ENCODE measurements at places on chromosomes 12 and 14. TPM values are rescaled to one million over a fixed set of nuclear protein-coding genes. Genes with fewer than 3 reads are reported as not detected.

GRCh38 chr14:36522347-36522971, 2.4 kb upstream of the NKX2-1 start:
- peaks cover 7% of the 10 kb centered on the region for H3K4me1 ChIP-seq
- no peak overlapping the region for H3K27ac ChIP-seq
- H3K36me3 ChIP-seq: no peaks in the 10 kb centered on the region
- H3K4me3 ChIP-seq: no peak overlapping the region
- DNase-seq: no peak
- peaks cover 53% of the 10 kb centered on the region for H3K27me3 ChIP-seq

DNA sequence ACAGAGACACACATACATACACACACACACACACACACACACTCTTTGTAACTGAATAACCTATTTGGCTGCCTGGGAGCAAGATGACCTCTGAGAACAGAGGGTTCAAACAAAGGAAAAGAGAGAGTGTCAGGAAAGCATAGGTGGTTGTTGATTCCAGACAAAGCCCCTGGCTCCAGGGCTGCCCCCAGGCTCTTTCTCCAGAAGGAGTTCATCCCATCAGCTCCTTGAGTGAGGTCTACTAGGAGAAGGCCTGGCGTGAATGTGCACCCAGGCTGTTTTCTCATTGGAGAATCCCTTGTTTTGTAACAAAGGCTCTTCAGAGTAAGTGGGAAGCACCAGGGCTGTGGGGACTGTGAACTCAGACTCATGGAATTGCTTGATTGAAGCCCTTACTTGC, 151.9 kb downstream of the EMP1 start:
- no peak for DNase-seq
- no peak overlapping the region for H3K27ac ChIP-seq
- H3K4me1 ChIP-seq: no peaks in the 10 kb centered on the region
- H3K4me3 ChIP-seq: no peak overlapping the region

DNA sequence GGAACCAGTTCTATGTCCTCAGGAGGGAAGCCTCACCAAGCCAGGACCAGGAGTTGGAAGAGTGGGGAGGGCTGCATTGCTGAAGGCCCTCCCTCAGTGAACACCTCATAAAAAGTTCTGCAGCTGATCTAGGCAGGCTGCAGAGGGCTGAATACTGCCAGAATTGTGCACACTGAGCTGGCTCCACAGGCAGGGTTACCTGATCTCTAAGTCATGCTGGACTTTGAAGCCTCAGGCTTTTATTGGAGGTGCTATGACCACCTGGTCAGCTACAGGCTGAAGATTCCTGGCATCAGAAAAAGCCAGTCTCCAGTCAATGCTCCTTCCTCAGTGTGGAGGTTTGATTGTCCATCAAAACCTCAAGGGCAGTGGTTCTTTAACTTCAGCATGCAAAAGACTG, 39.7 kb downstream of the FOS start:
- H3K36me3 ChIP-seq: no peaks in the 10 kb centered on the region
- no peak overlapping the region for H3K27ac ChIP-seq
- H3K4me1 ChIP-seq: no peaks in the 10 kb centered on the region
- no peak for DNase-seq

- no peak overlapping the region for H3K27ac ChIP-seq
- no peak overlapping the region for H3K4me3 ChIP-seq
- no peaks in the 10 kb centered on the region for H3K27me3 ChIP-seq
- no peak for DNase-seq
- H3K36me3 ChIP-seq: no peaks in the 10 kb centered on the region
- no peaks in the 10 kb centered on the region for H3K4me1 ChIP-seq
Measured at GRCh38 chr12:66514581-66514980, 164.3 kb downstream of the GRIP1 start.

DNA sequence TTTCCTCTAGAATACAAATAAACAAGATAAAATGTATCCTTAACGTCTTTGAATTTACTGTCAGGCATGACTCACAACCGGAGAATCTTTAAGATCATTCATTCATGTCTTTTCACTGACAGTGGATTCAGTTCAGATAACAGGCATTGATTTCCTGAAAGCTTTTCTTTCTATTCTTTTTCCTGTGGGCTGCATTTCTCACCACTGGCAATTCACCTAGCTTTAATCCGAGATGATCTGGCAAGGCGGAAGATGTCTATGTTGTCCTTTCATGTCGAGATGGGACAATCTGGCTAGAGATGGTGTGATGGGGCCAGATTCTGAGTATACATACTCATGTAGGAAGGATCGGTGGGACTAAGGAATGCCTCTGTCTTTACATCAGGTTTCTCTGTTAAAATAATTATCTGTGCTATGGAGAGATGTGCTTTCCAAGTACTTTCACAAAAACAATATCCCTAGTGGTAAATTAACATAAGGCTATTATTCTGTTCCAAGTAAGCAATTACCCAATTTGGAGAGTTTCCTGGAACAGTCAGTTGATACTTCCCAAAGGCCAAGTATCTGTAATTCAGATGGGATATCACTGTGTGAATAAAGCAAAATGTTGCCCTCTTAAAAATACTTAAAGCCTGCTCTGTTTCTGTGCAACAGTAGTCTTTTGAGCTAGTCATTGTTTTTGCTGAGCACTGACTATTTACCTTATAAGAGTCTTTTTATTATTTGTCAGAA, 17.8 kb downstream of the ACSS3 start:
- no peaks in the 10 kb centered on the region for H3K4me1 ChIP-seq
- no peak overlapping the region for H3K27ac ChIP-seq
- no peaks in the 10 kb centered on the region for H3K36me3 ChIP-seq
- no peaks in the 10 kb centered on the region for H3K27me3 ChIP-seq

GRCh38 chr14:101665478-101666078, 95.9 kb upstream of the PPP2R5C start:
- H3K27me3 ChIP-seq: peaks cover 28% of the 10 kb centered on the region
- no peak overlapping the region for H3K27ac ChIP-seq
- H3K4me1 ChIP-seq: no peaks in the 10 kb centered on the region
- H3K36me3 ChIP-seq: peaks cover 6% of the 10 kb centered on the region

DNA sequence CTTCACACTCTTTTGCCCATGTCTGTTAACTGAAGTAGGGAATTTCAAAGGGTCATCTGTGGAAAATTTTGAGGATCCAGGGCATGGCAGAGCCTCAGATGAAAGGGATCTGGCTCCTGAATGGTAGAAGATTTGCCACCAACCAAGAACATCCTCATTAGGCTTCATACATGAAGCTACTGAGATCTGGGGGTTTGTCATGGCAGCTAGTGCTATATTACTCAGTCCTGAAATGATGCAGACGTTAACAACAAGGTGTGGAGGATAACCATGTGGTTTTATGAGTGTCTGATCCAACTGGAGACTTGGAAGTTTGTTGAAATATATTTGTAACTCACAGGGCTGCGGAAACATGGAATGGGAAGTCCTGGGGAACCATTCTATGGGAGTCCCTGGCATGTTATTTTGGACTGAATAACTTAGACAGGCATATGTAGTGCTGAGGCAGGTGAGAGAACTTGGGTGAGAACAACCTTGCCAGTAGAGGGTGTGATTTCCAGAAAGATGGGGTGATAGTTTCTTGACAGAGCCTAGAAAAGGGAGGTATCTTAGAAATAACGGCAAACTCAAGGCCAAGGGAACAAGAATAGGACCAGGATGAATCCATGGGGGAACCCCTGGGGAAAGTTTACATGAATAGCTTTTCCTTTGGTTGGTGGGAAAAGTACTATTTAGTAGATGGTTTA, 42.0 kb upstream of the C12orf75 start:
- H3K36me3 ChIP-seq: no peaks in the 10 kb centered on the region
- H3K4me3 ChIP-seq: no peak overlapping the region
- peaks cover 8% of the 10 kb centered on the region for H3K27me3 ChIP-seq
- H3K4me1 ChIP-seq: no peaks in the 10 kb centered on the region
- H3K27ac ChIP-seq: no peak overlapping the region

- H3K36me3 ChIP-seq: no peaks in the 10 kb centered on the region
- DNase-seq: no peak
- no peaks in the 10 kb centered on the region for H3K27me3 ChIP-seq
- H3K4me3 ChIP-seq: no peak overlapping the region
Measured at GRCh38 chr12:93078577-93078976, 149.5 kb upstream of the EEA1 start.

DNA sequence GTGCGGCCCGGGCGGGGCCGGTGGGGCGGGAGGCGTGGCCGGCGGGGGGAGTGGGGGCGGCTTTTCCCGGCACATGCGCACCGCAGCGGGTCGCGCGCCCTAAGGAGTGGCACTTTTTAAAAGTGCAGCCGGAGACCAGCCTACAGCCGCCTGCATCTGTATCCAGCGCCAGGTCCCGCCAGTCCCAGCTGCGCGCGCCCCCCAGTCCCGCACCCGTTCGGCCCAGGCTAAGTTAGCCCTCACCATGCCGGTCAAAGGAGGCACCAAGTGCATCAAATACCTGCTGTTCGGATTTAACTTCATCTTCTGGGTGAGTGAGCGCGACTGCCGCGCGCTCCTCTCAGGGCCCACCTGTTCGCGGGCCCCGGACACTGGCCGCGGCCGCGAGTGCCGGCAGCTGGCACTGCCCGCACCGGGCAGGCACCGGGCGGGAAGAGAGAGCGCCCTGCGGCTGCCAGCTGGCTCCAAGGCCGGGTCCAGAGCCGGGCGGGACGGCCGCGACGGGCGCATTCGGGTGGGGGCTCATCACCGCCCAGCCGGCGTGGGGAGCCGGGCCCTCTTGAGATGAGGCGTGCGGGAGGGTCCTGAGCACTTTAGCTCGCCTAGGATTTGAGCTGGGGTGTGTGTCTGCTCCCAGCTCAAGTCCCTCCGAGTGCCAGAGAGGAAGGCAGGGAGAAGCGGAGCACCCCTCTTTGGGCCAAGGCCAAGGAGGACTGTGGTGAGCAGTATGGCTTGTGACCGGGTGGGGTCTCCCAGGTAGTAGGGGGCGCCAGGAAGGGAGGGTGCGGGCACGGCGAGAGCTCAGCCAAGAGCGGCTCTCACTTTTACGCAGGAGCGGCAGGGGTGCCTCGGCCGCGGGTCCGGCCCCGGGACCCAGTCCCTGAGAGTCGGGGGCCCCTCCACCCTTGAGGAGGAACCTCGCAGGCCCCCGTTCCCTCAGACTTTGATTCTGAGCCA, at the start of gene CD9:
Gene CD9 (plus strand): TSS at position 145 of the 957 bp plus-strand sequence. CDS start 100 bp downstream, at position 245.
- H3K27me3 ChIP-seq: peaks cover 33% of the 10 kb centered on the region
- H3K4me1 ChIP-seq: peaks cover 38% of the 10 kb centered on the region
- peak within 1 kb of the TSS; percentile 72 for H3K4me3 ChIP-seq
- H3K27ac ChIP-seq: no peak within 1 kb of the TSS
- no peaks in the 10 kb centered on the region for H3K36me3 ChIP-seq
- peak; percentile 24 for DNase-seq

- peak overlapping the region; percentile 68 for H3K27ac ChIP-seq
- peak overlapping the region; percentile 66 for H3K4me3 ChIP-seq
- DNase-seq: peak; percentile 64
Measured at GRCh38 chr12:57224973-57225679, 4.4 kb upstream of the SHMT2 start.

DNA sequence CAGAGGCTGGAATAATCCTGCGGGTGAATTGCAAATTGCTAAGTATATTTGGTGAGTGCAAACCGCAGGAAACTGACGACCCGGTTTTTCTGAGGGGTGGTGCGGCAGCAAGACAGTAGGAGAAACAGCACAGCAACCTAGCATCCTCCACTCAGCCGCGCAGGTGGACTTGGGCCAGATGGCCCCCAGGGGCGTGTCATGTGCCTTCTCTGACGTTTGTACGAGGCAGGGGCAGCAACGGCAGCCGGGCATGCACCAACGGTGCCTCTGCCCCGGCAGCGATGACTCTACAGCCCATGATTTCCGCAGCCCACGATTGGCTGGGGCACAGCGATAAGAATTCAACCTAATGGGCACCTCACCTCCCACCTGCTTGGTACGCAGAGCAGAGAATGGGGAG, 11.1 kb upstream of the CLEC2A start:
- peaks cover 8% of the 10 kb centered on the region for H3K27me3 ChIP-seq
- peak; percentile 24 for DNase-seq
- no peaks in the 10 kb centered on the region for H3K36me3 ChIP-seq
- H3K27ac ChIP-seq: no peak overlapping the region

DNA sequence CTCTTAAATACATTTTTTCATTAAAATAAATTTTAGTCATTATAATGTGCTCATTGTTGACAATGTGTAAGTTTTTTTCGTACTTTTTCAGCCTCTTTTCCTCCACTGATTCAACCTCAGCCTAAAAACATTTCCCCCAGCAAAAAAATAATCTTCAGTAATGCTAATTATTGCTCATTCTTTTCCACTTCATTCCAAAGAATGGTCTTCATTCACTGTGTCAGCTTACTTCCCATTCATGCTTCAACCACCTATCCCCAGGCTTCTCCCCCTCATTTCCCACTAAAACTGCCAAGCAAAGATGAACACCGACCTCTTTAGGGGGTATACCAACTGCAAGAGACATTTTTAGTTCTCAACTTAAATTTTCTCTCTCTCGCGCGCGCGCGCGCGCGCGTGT, 2.7 kb upstream of the IPO8 start:
- no peaks in the 10 kb centered on the region for H3K27me3 ChIP-seq
- DNase-seq: no peak
- peaks cover 11% of the 10 kb centered on the region for H3K36me3 ChIP-seq
- no peak overlapping the region for H3K4me3 ChIP-seq
- peaks cover 25% of the 10 kb centered on the region for H3K4me1 ChIP-seq

DNA sequence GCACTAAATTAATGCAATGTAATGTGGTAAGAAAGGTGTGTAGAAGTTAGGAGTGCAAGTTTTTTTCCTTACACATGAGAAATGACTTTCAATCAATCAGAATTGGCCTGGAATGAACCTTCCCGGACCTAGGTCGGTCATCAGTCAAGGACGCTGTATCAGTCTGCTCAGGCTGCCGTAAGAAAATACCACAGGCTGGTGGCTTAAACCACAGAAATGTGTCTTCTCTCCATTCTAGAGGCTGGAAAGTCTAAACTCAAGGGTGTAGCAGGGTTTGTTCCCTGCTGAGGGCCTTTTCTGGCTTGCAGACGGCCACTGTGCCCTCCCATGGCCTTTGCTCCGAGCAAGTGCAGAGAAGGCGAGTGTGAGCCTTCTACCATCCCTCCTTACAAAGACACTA, 86.6 kb upstream of the DYNC1H1 start:
- peak overlapping the region; percentile 80 for H3K27ac ChIP-seq
- DNase-seq: no peak
- H3K27me3 ChIP-seq: no peaks in the 10 kb centered on the region
- no peak overlapping the region for H3K4me3 ChIP-seq
- peaks cover 34% of the 10 kb centered on the region for H3K36me3 ChIP-seq

DNA sequence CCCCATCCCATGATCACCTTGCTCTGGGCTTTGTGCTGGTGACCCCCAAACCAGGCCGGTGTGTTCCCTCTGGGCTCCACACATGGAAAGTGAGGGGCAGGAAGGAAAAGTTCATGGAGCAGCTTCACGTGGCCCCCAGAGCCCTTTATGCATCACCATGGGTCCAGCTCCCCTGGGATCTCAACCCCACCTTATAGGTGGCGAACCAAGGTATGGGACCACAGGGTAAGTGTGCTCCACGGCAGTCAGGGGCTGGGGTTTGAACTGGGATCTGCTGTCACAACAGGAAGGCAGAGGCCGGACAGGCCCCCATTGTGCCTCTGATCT, 7.4 kb upstream of the BEGAIN start:
- no peak overlapping the region for H3K27ac ChIP-seq
- peaks cover 9% of the 10 kb centered on the region for H3K27me3 ChIP-seq
- H3K4me3 ChIP-seq: no peak overlapping the region
- no peaks in the 10 kb centered on the region for H3K4me1 ChIP-seq
- no peaks in the 10 kb centered on the region for H3K36me3 ChIP-seq

- H3K27me3 ChIP-seq: no peaks in the 10 kb centered on the region
- no peak for DNase-seq
- no peaks in the 10 kb centered on the region for H3K4me1 ChIP-seq
- H3K36me3 ChIP-seq: no peaks in the 10 kb centered on the region
Measured at GRCh38 chr12:127749416-127749815, 517.6 kb upstream of the TMEM132C start.

Gene ATF7
- 29.5 TPM for total RNA-seq

Gene MUCL1
- not detected for total RNA-seq

Gene HOXC11
- total RNA-seq: not detected

Gene GPR137C
- 0.05 TPM for total RNA-seq

Gene VDR
- total RNA-seq: 0.86 TPM

Gene PTGR2
- total RNA-seq: 4.6 TPM
